Colonic mucosa (tissue), 4 donors: ENCODE measurements at places on chromosomes 16 and 17. TPM values are rescaled to one million over a fixed set of nuclear protein-coding genes. Genes with fewer than 3 reads are reported as not detected.

DNA sequence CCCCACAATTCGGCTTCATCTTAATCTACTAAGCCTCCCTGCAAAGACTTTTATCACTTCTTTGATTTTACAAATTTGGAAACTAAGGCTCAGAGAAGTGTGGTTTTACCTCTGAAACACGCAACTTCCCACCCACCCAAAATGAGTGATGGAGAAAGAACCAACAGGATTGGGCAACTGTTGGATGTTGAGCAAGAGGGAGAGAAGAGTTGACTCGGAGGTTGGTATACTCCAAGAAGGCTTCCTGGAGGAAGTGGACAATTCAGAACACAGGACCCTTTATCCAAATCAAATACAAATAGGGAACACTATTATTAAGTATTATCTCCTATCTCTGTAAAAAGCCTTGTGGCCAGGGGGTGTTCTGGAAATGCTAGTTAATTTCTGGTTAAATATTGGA is 323.0 kb downstream of the C16orf95 start:
- DNase-seq = no peak

DNA sequence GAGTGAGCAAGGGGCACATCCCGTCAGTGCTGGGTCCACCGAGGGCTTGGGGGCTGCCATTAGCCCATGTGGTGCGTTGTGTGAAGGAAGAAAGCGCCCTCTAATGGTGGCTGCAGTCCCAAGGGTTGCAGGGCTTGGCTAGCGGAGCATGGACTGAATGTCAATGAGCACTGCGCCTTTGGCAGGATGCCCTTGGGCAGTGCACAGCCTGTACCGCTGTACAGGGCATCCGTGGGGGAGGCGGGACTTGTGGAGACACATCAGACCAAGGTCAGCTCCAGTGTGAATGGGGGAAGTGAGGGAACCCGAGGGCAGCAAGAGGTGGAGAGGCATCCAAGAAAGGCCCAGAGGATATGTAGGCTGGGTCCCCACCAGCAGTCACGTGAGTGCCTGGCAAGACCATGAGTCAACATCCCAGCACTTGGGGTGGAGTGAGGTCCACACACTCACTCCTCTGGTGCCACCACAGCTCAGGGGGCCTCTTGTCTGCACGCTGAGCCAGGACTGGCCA is 75.5 kb upstream of the MED9 start:
- no peak for DNase-seq

DNA sequence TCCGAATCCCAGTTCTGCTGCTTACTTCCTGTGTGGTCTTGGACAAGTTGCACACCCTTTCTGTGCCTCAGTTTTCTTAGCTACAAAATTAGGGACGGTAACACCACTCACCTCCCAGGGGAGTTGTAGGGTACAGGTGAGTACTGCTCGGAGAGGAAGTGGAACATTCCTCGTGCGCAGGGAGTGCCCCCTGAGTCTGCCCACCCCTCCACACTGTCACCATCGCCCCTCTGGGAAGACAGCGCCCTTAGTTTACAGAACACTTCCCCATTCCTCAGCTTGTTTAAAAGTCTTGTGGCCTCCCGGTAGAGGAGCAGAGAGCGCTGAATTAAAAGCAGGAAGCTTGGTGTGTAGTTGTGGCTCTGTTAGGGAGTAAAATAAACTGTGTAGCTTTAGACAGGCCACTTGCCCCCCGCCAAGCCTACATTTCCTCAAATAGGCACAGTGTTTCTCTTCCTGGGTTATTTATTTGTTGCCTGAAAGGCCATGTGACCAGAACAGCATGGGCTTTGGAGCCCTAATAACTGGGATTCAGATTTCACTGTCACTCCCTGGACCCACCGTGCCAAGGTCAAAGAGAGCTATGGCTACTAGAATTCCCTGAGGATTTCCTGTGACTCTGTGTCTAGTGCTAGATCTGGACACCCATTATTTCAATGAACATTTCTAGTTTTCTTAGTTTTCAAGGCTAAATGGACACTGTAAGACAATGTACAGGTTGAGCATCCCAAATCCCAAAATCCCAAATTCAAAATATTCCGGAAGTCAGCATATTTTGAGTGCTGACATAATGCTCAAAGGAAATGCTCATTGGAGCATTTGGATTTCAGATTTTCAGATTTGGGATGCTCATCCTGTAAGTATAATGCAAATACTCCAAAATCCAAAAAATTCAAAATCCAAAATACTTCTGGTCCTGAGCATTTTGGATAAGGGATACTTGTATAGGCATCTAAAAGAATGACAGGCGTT is 372.5 kb downstream of the SNX29 start:
- DNase-seq = no peak

DNA sequence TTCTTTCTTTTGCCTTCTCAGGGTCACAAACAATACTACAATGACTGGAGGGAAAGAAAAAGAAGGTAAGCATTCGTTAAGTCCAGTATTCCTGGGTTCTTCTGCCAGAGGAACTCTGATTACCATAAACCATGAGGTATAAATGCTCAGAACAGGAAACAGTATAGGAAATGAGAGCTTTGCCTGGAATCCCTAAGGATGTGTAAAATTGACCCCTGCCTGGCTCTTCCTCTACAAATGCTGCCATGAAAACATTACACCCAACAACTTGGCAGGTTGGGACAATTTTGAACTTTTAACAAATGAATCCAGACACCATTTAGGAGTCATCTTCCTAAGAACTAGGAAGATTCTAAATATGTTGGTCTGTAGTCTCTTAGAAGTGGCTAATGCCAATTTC is 173.8 kb downstream of the CDH11 start:
- DNase-seq = no peak

GRCh38 chr17:44310188-44310587 is 1.8 kb downstream of the RUNDC3A start:
- no peak for DNase-seq

DNA sequence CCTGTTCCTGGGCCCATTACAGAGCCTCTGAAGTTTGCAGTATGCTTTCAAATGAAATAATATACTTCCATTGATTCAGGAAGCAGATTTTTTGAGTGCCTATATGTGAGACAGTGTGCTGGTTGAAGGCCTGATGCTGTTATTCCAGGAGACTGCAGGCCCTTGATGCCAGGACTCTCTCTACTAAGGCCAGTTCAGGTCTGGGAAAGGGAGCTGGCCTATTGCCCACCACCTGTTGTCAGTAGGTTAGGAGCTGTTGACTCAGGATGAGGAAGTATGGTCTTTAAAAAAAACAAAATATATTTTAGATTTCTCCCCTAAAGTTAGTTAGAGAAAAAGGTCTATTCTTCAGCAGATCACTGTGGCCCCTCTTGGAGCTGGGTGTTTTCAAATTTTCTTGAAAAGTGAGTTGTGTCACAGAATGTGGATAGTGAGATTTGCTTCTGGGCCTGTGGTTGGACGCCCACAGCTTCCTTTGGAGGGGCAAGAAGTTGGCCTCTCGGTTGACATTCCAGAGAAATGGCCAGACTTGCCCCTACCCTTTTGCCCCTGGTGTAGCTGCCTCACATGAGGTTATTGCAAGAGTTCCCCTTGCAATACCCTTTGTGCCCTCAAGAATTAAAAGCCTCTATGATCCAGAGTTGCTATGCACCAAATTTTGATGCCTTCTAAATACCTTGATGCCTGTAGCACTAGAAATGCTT is 7.9 kb downstream of the ESRP2 start:
- no peak for DNase-seq

- peak; percentile 17 for DNase-seq
Measured at GRCh38 chr17:12744298-12744697, 45.0 kb upstream of the ARHGAP44 start.

DNA sequence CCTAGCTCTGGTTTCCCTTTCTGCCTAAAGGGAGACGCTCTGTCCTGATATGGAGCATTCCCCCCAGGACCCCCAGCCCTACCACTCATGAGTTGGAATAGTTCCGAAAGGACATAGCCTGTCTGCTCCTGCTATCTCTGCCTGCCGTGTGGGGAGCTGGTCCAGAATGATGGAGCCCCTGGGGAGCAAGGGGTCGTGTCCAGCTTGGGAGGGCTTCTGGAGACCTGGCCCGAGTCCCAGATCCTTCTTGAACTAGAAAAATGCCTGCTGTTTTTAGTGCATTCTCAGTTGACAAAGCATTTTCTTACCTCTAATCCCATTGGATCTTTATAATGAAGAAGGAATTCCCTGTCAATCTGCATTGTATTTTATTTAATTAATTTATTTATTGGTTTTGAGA is 9.1 kb upstream of the GRN start:
- no peak for DNase-seq

- DNase-seq = no peak
Measured at GRCh38 chr16:10708969-10709368, 14.2 kb upstream of the TEKT5 start.

DNA sequence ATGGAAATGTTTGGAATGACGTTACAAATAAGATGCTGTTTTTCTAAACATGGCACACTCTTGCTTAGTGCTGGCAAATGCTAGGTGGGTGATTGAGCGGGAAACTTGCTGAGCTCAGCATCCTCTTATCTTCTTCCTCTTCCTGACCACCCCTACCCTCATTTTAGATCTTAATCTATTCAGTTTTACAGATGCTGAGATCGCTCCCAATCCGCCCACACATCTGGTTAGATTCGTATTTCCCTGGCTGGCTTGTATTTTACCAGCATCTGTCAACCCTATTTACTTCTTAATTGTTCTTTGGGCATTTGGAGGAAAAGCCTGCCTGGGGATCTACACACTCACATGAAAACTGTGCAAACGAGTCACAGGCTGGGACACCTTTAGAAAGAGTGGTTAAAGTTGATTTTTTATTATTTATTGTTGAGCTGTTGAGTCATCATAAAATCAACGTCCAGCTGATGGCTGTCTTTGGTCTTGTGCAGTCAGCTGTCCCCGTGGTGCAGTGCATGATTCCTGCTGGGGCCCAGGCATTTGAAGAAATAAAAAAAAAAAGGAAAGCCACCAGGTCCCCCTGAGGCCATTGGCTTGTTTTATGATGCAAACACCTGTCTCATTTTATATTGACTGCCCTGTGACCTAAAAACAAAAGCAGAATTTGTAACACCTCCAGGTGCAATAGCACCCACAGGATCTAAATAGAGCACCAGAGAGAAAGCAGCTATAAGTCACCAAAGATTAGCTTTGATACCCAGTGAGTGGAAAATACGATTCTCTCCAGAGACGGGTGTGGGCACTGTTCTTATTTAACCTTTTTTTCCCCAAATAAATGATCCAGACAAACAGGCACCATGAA is 258.6 kb downstream of the HS3ST3B1 start:
- DNase-seq = no peak

- no peak for DNase-seq
Measured at GRCh38 chr16:11734025-11734652, 8.5 kb downstream of the TXNDC11 start.

GRCh38 chr16:65950211-65950610 is 416.3 kb upstream of the CDH5 start:
- no peak for DNase-seq

DNA sequence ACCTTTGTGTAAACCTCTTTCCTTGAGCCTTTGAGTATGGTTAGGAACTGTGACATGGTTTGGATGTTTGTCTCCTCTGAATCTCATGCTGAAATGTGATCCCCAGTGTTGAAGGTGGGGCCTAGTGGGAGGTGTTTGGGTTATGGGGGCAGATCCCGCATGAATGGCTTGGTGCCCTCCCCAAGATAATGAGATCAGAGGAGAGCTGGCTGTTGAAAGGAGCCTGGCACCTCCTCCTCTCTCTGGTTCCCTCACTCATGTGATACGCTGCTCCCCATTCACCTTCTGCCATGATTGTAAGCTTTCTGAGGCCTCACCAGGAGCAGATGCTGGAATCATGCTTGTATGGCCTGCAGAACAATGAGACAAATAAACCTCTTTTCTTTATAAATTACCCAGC is 1110.2 kb downstream of the CDH11 start:
- no peak for DNase-seq

DNA sequence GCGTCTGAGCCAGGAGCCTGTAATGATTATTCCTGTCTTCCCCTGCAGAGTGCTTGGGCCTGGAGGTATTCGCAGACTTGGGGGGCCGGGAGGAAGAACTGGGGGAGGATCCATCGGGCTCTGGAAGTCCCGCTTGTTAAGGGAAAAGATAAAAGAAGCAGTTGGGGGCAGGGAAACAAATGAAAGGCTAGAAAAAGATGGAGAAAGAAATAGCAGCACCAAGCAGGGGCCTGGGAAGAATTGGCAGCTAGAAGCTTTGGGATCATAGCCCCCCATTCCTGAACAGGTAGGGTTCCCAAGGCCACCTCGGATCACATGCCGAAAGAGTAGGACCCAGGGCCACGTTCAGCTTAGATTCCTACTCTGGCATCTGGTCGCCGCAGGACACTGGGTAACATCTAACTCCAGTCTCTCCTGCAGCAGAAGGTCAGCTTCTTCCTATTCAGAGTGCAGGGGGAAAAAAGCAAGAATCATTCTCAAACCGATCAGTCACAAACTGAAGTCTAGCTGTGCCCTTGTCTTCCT is 23.6 kb downstream of the ADAM11 start:
- DNase-seq = no peak

- DNase-seq = no peak
Measured at GRCh38 chr16:86277221-86277620, 233.1 kb upstream of the FOXF1 start.

GRCh38 chr17:66627985-66628384 is 206.9 kb upstream of the CACNG5 start:
- no peak for DNase-seq

DNA sequence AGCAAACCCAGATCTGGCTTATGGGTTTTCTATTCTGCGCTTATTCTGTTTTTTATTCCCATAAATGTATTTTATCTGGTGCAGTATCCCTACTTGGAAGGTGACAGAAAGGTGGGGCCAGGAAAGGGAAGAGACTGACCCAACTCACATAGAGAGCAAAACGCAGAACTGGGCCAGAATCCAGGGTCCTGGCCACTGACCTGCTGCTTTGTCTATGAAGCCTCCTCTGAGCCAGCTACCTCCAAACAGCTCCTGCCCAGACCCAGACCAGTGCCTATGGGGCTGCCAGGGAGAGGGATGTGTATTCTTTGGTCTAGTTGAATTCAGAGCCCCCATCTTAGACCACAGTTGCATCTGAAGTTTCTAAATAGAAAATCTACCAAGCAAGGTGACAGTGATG is 36.4 kb upstream of the CES5A start:
- DNase-seq = no peak

DNA sequence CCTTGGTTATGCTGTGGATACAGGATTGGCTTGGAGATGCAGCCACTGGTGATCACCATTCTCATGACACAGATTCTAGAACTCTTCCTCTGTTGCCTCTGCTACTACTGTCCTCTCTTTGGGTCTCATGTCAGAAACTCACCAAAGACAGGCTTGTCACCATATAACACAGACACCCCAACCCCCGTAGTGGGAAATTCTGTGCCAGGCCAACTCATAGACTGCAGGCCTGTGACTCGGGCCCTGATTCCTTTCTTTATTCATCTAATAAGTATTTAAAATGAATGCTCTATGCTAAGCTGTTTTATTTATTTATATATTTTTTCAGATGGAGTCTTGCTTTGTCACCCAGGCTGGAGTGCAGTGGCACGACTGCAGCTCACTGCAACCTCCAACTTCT is 9.5 kb downstream of the CYB5D2 start:
- no peak for DNase-seq

Gene TP53TG3B
- not detected for total RNA-seq

Gene CACNG1
- total RNA-seq = not detected

Gene LRRC36
- total RNA-seq = 1.1 TPM

Gene DYNLRB2
- total RNA-seq = not detected
